ENCODE measurements at places on chromosomes 13 and 19.

GRCh38 chr13:65594298-65594781 lies 1635.8 kb downstream of the PCDH9 start:
- peak; percentile 90 for DNase-seq

DNA sequence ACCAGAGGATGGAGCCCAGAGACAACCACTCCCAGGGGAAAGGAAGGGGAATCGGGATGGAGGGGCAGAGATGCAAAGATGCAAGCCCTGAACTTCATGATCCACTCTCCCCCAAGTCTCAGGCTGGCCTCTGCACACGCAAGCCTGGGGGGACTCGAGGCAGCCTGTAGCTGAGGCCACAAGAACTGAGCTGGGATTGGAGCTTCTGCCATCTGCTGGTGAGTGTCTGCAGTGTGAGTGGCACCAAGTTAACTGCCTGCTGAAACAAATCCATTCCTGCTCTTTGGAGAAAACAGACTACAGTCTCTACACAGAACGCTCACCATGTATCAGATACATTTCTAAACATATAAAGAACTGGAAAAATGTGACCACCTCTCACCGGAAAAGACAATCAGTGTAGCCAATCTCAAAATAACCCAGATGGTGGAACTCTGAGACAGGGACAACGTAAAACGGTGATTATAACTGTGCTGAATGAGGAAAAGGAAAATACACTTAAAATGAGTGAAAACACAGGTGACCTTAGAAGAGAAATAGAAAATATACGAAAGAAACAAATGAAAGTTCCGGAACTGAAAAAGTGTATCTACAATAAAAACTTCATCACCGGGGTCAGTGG lies 62.1 kb downstream of the KLF2 start:
- DNase-seq, result peak; percentile 60

- DNase-seq, result no peak
Measured at GRCh38 chr13:59408738-59409137, 755.0 kb downstream of the DIAPH3 start.

DNA sequence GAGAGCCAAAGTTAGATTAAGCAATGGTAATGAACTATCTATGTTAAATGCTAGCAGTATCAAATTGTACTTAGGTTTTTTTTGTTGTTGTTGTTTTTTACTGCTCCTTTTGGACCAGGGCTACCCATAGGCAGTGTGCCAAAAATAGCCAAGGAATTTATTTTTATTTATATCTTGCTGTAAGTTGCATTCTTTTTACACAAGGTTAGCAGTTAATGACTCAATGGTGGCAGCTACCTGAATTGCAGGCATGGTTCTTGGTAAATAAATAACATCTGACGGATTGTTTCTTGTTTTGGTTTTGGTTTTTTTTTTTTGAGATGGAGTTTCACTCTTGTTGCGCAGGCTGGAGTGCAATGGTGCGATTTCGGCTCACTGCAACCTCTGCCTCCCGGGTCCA lies 194.8 kb upstream of the TSC22D1 start:
- DNase-seq, result no peak

DNA sequence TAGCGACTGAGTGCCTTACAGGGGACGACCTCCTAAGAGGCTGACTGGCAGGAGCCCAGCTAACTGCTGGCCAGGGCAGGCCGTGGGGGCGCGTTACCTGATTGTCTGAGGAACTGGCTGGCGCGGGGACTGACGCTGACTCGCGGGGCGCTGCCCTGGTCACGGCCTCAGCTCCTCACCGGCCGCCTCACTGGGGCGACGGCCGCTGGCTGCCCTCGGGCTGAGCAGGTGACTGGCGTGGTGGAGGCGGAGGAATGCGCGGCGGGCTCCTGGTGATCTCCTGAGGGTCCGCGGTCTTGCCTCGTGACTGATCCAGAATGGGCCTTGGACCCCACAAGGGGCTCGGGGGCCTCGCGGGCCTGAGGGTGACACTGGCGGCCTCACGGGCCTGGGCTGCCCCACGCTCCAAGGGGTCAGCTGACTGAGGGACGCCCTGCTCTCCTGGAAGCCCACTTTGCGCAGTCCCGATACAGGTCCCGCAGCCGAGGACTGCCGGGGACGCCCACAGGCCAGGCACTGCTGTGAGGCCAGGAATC lies 39.3 kb downstream of the SIGLEC7 start:
- DNase-seq, result no peak

DNA sequence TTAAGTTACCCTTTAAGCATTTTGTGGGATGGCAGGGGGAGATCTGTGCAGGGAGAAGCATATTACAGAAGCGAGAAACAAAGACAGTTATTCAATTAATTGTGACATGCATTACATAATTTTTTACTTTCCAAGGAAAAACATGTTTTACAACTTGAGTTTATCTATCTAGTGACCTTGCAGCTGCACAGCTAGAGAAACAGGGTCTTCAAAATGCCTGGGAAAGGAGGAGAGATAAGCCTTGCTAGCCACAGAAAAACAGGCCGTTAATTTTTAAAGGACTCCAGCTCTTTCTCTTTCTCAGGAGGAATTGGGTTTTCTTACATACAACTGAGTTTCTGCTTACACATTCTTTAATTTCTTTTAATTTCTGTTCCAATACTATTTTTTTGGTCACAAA lies 14.8 kb upstream of the ZNF431 start:
- DNase-seq, result peak; percentile 38

DNA sequence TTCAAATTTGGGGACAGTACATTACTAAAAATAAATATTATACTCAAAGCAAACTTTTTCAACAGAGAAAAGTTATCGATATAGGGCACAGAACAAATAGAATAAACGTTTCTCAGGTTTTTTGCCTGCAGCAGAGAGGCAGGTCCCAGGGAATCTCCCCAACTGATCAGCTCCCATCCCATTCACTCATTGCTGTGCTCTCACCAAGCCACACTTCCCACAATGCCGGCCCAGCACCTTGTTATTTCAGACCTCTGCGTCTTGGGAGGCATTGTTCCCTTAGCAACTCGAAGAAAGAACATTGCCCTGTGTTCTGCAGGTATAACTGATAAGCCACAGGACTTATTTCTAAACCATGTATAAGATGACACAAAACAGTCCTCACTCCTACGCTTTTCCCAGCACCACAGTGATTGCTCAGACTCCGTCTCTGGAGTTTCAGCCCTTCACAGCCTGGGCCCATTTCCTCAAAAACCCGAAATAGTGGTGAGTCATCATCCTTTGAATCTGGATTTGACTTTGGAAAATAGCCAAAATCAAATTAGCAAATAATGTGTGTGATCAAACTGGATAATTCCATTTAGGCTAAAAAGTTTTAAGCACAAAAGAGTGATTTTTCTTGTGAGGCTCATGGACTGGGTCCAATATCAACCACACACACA lies 100.4 kb downstream of the DCLK1 start:
- peak; percentile 97 for DNase-seq

GRCh38 chr13:66117563-66117962 lies 1112.6 kb downstream of the PCDH9 start:
- no peak for DNase-seq

DNA sequence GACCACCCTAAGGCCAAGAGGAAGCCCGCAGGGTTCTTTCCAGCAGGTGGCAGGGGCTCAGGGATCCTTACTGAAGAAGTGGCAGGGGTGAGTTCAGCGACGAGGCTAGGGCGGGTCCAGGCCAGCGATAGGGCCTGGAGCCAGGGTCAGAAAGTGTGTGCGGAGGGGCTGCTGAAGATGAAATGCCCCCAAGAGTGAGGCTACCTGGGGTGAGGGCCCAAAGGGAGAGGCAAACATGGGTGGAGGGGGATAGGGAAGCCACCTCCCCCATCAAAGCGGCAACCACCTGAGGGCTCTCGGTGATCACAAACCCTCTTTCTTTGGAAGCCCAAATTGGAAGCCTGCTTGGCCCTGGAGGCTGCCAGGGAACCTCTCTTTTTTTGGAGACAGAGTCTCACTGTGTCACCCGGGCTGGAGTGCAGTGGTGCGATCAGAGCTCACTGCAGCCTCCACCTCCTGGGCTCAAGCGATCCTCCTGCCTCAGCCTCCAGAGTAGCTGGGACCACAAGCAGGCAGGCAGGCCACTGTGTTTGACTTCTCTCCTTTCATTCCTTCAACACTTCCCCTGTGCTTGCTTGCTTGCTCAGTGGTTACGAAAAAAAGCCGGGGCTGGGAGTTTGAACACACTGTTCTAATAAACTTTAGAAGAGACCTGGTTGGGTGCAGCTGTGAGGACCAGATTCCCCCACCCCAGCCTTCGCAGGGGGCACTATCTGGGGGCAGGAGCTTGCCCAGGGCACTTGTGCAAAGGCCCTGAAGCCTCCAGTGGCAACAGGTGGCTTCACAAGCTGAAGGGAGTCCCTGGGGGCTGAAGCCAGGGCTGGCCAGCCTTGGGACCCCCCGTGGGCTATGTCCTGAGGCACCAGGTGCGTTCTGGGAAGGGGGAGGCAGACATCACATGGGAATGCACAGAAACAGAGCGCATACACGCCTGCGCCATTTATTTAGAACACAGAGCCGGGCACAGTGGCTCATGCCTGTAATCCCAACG lies 1.4 kb upstream of the ATP8B3 start:
- DNase-seq, result no peak

DNA sequence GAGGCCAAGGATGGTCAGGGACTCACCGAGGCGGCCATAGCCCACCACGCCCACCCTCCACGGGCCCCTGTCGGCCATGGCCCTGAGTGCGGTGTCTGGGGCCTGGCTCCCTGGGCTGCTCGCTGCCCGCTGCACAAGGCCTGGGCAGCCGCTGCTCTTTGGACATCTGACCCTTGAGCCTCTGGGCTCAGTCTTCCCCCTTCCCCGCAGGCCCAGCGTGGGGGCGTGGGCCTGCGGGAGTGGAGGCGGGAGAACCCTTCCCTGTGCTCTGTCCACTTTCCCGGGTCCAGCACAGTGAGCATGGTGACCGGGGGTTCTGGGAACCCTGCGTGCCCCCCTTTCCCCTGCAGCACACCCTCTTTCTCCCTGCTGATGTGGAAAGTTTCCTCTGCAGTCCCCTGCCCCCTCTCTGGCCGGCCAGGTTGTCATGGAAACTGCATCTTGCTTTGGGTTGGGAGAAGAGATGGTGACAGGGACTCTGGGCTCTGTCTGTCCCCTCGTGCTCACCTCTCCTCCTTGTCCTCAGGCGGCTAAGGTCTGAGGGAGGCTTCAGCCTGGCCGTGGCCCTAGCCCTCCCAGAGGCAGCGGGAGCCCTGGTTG lies at the start of gene ASPDH:
Gene ASPDH, minus strand, starts transcription at position 168 of the 600 bp plus-strand sequence. Its CDS starts 90 bp downstream, at position 78.
- no peak for DNase-seq

GRCh38 chr19:38893341-38893771 lies 6.1 kb downstream of the SIRT2 start:
- no peak for DNase-seq

GRCh38 chr13:79197933-79198332 lies 208.1 kb downstream of the RBM26 start:
- DNase-seq, result no peak

DNA sequence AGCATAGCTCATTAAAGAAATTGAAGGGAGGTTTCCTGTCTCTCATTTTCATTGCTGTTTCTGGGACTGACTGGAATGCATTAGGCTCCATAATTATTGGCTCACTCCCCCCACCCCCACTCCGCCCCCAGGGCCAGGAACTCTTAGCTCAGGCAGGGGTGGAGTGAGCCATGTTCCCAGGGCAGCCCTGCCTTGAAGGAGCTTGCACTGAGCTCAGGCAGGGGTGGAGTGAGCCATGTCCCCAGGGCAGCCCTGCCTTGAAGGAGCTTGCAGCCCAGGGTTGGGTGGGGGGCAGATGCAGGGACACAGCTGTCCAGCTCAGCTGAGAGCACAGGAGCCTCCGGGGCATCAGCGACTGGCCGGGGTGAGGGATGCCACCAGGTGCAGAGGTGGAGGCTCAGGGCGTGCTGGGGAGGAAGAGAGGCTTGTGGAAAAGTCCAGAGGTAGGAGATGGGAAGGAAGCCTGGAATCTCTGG lies 39.1 kb upstream of the TFDP1 start:
- no peak for DNase-seq

DNA sequence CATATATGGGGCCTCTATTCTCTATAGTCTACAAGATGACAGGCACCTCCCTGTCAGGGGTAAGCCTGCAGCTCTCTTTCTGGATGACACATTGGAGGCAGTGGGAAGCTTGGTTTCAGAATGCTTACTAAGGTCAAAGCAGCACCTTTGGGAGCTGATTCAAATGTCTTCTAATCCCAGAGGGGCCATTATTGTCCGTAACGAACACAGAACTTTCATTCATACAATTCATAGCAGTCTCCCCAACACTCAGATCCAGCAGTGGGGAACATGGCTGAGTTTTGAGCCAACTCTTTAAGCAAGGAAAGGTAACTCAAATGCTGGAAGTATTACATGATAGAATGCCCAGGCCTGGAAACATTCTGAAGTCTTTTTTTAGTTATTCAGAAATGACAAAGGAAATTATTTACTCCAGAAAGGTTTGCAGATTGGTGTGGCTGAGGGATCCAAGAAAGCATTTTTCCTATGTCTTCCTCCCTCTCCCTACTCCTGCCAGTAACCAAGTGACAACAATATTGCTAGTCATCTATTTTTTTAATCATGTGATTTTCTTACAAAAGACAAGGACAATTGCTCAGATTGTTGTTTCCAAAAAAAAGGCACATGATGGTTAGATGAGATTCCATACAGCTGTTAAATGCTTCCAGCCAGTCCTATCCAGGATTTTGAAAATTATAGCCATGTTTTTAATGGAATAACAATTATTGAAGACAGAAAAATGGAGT lies 118.7 kb downstream of the FOXO1 start:
- no peak for DNase-seq

GRCh38 chr13:93226623-93227279 lies at the start of gene GPC6:
GPC6 (plus strand) TSS chr13:93226807.
- DNase-seq, result peak; percentile 97

- no peak for DNase-seq
Measured at GRCh38 chr19:6593651-6594416, 2.9 kb upstream of the CD70 start.
